Fibroblast of skin of right quadriceps (primary cell): ENCODE measurements at places on chromosomes 5 and 9.

DNA sequence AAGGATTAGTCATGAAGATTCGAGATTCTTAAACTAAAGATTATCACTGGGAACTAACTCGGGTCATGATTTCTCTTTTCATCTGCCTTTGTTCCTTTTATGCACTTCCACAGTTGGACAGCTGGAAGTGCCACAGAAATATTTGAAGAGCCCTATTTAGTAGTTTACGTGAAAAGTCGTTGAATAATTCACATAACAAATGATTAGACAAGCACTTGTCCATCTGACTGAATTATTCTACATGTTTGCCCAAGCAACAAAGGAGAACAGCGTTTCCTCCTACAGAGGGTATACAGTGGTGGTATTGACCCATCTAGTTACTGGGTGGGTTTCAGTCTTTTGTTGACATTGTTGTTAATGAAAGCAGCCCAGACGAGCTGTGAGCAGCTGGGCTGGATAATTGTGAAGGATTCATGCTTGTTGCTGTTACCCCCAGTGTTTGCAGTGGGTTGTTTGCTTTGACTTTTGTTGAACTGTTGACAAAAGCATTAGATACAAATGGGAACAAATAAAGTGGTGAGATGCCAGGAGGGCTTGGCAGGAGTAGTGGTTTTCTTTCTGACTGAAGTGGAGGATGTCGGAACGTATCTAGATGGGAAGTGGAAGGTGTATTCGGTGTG is 96.2 kb downstream of the TLE4 start:
- no peak for DNase-seq

GRCh38 chr5:136023958-136024541 is 4.7 kb upstream of the TGFBI start:
- peak; percentile 83 for DNase-seq

DNA sequence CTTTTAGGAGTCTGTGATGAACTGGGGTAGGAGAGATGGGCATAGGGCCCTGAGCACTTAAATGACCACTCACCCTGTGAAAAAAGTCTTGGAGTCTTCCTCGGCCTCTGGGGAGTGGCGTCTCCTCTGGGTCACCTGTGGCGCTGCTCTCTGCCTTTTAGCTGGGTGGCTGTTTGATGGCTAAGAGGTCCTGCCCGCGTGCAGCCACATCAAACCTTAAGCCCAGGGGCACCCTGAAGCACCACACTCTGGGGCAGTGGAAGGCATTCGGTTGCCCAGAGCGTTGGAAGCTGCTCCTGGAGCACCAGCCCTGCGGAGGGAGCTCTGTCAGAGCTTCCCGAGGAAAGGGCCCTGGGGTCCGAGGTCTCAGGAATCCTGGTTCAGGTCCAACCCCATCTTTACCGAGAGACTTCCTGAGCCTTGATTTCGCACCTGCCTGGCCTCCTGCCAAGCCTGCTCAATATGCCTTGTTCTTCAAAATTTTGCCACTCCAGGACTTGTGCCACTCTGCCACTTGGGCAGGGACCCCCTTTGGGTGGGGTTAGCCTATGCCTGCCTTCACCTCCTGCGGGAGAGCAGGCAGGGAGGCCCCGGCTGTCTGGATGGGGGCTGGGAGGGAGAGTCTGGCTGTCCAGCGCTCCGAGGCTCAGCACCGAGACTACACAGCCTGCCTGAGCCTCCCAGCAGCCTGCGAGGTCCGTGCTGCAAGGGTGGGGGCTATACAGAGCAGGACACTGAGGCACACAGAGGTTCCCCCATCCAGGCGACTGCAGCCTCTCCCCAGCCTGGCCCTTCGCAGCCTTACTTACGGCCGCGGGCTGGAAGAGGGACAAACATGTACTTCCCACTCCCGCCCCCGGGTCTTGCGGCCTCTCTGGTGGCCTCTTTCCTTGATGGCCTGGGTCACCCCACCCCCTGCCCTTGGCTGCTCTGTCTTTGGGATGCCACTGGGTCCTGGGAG is 63.4 kb upstream of the RNU6ATAC start:
- no peak for DNase-seq

GRCh38 chr5:107149243-107150005 is 521.3 kb downstream of the EFNA5 start:
- DNase-seq = no peak

GRCh38 chr9:72858089-72858912 is 94.6 kb downstream of the ALDH1A1 start:
- DNase-seq = no peak
